ENCODE measurements at places on chromosomes 7 and 10.

- peak; percentile 51 for DNase-seq
Measured at GRCh38 chr10:6543431-6544005, 36.6 kb downstream of the PRKCQ start.

GRCh38 chr10:133405272-133405671 lies 11.3 kb downstream of the MTG1 start:
- no peak for DNase-seq

DNA sequence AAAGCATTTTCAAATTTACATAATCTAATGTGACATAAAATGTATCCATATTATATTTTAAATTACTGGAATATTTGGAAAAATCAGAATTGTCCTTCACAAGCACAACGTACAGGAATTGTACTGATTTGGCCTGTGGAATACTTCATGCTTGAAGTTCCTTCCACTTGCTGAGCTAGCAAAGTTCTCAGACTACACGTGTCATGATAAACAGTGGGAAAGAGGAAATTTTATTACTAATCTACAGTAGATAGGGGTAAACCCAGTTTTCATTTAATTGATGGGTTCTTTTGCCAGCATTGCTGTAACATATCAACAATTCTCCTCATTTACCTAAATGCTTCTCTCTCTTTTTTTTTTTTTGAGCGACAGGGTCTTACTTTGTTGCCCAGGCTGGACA lies 45.6 kb upstream of the FIGNL1 start:
- no peak for DNase-seq

- no peak for DNase-seq
Measured at GRCh38 chr10:3568983-3569382, 216.0 kb downstream of the KLF6 start.

DNA sequence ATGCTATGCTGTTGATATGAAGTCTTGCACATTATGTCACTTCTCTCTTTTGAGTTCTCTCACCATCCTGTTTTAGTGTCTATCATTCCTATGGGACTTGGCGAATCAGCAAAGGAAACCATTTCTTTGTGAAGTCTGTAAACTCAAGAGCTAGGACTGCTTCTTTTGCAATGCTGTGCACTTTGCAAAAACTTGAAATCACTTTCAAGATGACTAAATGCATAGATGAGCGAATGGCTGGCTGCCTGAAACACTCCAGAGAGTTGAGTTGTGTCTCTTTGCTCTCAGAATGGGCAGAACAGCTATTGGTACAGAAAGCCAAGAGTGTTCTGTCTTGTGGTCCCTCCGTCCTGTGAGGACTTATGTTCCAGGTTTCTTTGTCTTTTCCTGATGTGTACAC lies 18.3 kb upstream of the ELMO1 start:
- DNase-seq, result no peak

- DNase-seq, result no peak
Measured at GRCh38 chr7:22686620-22687019, 40.4 kb upstream of the IL6 start.

GRCh38 chr10:12697764-12698163 lies 303.7 kb downstream of the CCDC3 start:
- DNase-seq, result no peak

DNA sequence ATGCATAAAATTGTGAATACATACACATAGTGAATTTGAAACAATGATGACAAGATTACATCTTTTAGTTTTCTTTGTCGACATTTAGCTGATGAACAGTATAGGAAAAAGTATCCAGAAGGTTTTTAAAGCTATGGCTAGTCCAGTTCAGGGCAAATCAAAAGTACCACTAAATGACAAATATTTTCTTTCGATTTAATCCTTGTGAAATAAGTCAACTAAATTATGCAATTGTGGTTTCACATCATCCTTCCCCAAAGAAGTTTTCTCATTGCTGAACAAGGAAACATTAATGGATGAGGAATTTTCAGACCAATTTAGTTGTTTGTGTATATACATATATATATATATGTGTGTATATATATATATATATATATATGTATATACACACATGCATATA lies 774.0 kb downstream of the DNAJB9 start:
- DNase-seq, result no peak

- DNase-seq, result no peak
Measured at GRCh38 chr7:19102884-19103283, 14.6 kb downstream of the TWIST1 start.

DNA sequence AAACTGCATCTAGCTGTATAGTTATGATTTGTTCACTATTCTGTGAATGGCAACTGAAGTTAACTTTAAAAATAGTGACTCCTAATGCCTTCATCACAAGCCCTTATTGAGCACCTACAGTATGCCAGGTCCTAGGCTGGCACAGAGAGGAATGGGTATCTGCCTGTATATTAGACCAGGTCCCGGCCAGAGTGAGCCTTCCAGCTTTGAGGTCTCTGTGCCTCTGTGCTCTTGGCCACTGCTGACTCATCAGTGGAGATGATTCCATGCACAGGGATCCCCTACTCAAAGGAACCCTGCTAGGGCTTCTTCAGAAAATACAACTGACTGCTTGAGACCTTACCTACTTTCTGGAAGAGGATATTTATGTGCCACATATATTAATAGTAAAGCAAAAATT lies 118.4 kb downstream of the GFRA1 start:
- no peak for DNase-seq

- DNase-seq, result no peak
Measured at GRCh38 chr7:40194745-40195144, 59.9 kb downstream of the SUGCT start.

DNA sequence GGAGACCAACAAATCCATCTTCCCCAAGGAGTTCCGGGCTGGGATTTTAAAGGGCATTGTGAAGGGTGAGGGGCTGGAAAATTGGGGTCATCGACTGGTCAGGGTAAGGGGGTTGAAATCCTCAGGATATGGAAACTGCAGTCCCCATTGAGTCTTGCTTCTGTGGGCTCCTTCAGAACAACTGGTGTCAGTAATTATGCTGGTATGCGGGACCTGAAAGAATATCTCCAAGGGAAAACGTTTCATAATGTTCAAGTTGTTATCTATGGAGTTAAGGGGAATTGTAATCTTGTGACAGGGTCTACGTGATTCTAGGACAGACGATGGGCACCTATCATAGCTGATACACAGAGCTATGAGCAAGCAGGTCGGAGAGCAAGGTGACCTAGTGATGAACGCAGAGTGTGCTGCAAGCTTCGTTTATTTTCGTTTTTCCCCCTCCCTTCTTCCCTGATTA lies 494 bp upstream of the RHBDD2 start:
- no peak for DNase-seq

- no peak for DNase-seq
Measured at GRCh38 chr10:62335326-62335725, 38.8 kb upstream of the ZNF365 start.

DNA sequence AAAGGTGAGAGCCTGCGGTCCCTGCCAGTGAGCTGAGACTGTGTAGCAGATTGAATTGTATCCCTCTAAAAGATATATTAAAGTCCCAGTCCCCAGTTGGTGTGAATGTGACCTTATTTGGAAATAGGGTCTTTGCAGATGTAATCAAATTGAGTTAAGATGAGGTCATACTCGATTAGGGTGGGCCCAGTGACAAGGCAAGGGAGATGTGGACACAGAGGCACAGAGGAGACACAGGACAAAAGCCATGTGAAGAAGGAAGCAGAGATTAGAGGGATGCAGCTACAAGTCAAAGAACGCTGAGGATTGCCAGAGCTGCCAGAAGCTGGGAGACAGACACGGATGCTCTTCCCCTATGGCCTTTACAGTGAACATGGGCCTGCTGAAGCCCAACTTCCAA lies 104.3 kb downstream of the CLEC2L start:
- no peak for DNase-seq

- DNase-seq, result no peak
Measured at GRCh38 chr7:11587048-11587447, 244.9 kb downstream of the THSD7A start.

- DNase-seq, result no peak
Measured at GRCh38 chr7:93923942-93924341, 2.4 kb downstream of the GNG11 start.

DNA sequence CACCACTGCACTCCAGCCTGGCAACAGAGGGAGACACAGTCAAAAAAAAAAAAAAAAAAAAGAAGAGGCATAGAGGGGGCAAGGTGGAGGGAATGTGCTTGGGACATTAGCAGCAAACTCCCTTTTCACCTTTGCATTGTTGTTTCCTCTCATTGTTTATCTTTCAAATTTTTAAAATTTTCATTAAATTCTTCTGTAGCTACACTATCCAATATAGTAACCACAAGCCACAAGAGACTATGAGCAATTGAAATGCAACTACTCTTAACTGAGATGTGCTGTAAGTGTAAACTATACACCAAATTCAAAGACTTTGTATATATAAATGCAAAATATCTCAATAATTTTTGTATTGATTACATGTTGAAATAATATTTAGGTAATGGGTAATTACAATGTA lies 43.4 kb downstream of the EBLN1 start:
- no peak for DNase-seq

GRCh38 chr10:71431239-71432100 lies 34.8 kb downstream of the CDH23 start:
- DNase-seq, result no peak

GRCh38 chr7:118872568-118872967 lies 648.1 kb downstream of the ANKRD7 start:
- DNase-seq, result no peak

GRCh38 chr7:3013975-3014792 lies 29.5 kb downstream of the CARD11 start:
- no peak for DNase-seq

- no peak for DNase-seq
Measured at GRCh38 chr7:20220293-20220761, 3.1 kb upstream of the MACC1 start.

- DNase-seq, result no peak
Measured at GRCh38 chr10:84407388-84408049, 79.1 kb downstream of the CCSER2 start.

- DNase-seq, result no peak
Measured at GRCh38 chr7:118969370-118969769, 744.9 kb downstream of the ANKRD7 start.

DNA sequence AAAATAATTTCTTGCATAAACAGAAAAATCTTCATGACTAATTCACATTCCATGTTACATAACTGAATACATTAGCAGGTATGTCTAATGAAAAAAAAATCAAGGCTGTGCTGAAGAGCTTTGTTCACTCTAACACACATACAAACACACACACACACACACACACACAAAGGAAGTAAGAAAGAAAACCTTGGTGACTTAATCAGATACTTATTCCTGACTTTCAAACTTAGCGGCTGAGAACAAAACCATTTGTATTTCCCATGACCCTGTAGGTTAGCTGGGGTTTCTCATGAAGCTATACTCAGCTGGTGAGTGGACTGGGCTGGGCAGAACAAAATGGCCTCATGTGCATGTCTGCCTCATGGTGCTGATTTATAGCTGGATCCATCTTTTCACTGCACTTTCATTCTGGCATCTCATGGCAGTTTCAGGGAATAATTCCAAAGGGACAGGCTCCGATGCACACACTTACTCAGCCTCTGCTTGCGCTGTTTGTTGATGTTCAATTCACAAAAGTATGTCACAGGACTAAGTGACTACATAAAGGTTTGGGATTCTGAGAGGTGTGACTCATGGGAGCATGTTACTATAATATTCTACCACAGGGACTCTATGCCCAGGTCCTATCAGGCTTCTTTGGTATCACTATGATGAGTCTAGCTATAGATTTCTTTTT lies 161.2 kb downstream of the PCLO start:
- DNase-seq, result no peak

DNA sequence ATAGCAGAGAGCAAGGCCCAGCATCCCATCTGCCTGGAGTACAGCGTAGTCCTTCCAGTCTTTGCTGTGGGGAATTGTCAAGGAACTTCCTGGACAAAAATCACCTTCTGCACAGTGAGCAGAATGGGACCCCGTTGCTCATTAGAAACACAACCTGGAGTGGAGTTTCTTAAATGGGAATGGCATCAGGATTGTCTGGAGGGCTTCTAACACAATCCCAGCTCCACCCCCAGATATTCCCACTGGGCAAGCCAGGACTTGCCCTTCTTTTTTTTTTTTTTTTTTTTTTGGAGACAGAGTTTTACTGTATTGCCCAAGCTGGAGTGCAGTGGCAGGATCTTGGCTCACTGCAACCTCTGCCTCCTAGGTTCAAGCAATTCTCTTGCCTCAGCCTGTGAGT lies 356.4 kb downstream of the GALNT17 start:
- no peak for DNase-seq

DNA sequence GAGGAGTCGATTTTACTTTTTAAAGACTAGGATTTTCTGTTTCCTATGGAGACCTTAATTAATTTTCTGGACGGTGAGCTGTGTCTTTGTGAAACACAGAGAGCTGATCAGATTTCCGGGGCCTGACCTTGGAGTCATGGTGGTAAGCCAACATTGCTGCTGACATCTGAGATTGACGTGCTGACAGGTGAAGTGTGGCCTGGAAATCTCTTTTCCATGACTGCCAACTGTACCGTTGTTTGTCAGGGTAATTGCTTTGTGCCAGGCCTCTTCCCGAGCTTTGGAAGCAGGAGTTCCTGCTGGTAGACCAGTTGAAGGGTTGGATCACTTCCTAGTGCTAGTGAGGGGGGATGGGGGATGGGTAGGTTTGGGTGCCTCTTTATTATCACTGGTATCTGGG lies 71.2 kb downstream of the ADRA2A start:
- DNase-seq, result no peak

DNA sequence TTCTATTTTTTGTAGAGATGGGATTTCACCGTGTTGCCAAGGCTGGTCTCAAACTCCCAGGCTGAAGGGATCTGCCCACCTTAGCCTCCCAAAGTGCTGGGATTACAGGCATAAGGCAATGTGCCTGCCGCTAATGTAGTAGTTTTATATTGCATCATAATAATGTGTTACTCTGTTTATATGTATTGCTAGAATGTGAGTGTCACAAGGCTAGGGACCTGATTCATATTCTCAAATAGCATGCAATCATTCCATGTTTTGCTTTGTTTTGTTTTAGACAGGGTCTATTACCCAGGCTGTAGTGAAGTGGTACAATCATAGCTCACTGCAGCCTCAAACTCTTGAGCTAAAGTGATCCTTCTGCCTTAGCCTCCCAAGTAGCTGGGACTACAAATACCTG lies 13.5 kb downstream of the CCL26 start:
- DNase-seq, result no peak

- no peak for DNase-seq
Measured at GRCh38 chr10:112932658-112933057, 17.4 kb upstream of the TCF7L2 start.

DNA sequence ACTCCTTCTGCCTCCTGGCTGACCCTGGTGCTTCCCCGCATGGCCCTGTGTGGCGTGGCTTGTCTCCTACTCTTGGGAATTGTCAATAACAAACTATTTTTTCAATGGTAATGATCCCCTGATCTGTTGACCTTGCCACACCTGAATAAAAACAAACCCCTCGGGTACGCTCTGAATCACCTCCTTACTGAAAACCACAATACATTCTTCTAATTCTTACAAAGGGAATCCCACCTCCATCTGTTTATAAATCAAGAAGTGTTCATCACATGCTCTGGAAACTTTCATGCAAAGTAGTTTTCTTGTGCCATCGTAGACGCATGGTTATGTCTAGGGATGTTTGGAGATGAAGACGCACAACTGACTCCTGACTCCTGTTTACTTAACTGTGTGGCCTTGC lies 245.8 kb downstream of the FRMD4A start:
- DNase-seq, result no peak

Data from stimulated activated CD4-positive, alpha-beta T cell treated with anti-CD3 and anti-CD28 coated beads, TNF-alpha, amount 100 ng/mL, for 24 hours (primary cell).